ENCODE measurements at places on chromosomes 2 and 18. TPM values are rescaled to one million over a fixed set of nuclear protein-coding genes. Genes with fewer than 3 reads are reported as not detected.

GRCh38 chr18:41858761-41859555 is 96.1 kb upstream of the PIK3C3 start:
- no peaks in the 10 kb centered on the region for H3K36me3 ChIP-seq
- DNase-seq = no peak
- H3K27me3 ChIP-seq = no peaks in the 10 kb centered on the region
- no peak overlapping the region for H3K4me3 ChIP-seq
- no peak overlapping the region for H3K27ac ChIP-seq

DNA sequence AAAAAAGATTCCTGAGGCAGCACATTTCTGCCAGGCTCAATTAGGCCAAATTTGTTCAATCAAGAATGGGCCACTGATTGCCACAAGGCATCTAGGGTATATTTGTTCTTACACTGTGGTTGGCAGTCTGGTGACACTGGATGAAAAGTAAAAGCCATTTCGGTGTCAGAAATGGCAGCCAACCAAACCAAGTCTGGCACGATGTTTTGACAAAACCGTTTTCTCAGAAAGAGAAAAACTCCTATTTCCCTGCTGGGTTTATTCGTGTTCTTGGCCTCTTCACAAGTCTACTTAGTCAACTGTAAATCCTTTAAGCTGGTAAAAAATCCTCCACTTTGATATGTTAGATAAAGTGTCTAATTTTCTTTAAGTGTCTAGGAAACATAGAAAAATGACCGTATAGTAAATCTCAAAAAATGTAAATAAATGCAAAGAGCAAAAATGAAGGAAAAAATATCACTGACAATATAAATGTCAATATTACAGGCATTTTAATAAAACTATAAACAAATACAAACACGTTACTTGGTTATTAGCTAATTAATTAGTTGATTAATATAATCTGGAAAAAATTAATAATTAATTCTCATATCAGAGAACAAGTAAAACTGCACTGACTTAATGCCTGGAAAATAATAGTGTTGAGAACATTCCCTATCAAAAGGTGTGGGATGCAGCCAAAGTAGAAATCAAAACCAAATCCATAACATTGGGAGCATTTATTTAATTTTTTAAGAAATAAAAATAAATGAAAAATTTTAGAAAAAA is 182.0 kb upstream of the ZNF804A start:
- no peak overlapping the region for H3K4me3 ChIP-seq
- H3K27ac ChIP-seq = no peak overlapping the region
- no peaks in the 10 kb centered on the region for H3K4me1 ChIP-seq

DNA sequence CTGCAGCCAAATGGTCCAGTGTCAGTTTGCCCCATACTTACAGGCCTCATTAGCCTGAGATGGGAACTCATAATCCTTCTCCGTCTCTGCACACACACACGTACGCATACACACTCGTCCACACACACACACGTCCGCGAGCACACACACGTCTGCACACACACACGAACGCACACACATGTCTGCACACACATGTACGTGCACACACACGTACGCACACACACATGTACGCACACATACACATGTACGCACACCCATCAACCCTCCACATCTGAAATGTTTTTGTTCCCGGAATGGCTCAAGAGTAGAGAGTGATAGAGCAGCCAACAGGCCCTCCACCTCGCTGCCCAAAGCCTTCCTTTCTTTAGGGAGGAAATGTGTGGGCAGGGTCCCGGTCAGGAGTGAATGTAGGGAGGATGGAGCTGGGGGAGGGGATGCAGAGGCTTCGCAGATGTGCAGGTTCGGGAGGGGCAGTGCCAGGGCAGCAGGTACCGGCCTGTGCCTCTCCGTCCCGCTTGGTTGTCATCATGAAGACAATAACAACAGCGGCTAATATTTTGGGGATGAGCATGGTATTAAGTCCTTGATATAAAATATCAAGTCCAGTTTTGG is 52.7 kb downstream of the PTGR3 start:
- H3K36me3 ChIP-seq = no peaks in the 10 kb centered on the region
- no peak overlapping the region for H3K4me3 ChIP-seq
- no peak overlapping the region for H3K27ac ChIP-seq
- DNase-seq = no peak

- no peak overlapping the region for H3K4me3 ChIP-seq
- H3K27ac ChIP-seq = no peak overlapping the region
- no peaks in the 10 kb centered on the region for H3K4me1 ChIP-seq
- no peaks in the 10 kb centered on the region for H3K36me3 ChIP-seq
Measured at GRCh38 chr2:48941908-48942307, 186.4 kb upstream of the LHCGR start.

DNA sequence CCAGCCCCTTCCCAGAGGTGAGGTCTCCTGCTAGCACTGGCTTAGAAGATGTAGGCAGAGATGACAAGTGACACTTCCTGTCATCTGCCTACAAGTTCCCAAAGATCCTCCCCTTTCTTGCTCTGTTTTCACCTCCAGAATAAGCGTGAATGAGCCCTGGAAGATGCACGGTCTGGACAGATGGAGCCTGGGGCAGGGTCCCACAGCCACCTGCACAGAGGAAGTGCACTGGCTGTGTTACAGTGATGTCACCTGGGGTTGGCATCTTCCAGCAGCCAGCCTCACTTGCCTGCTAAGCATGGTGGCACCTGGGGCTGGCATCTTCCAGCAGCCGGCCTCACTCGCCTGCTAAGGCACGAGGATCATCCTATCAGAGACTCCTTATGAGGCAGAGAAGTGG is 32.3 kb downstream of the TMEM18 start:
- no peaks in the 10 kb centered on the region for H3K36me3 ChIP-seq
- H3K4me3 ChIP-seq = no peak overlapping the region
- H3K4me1 ChIP-seq = no peaks in the 10 kb centered on the region
- peaks cover 6% of the 10 kb centered on the region for H3K27me3 ChIP-seq

- DNase-seq = no peak
- H3K4me1 ChIP-seq = no peaks in the 10 kb centered on the region
- peak overlapping the region; percentile 26 for H3K27ac ChIP-seq
- H3K36me3 ChIP-seq = no peaks in the 10 kb centered on the region
Measured at GRCh38 chr2:46268196-46268595, 29.0 kb upstream of the EPAS1 start.

DNA sequence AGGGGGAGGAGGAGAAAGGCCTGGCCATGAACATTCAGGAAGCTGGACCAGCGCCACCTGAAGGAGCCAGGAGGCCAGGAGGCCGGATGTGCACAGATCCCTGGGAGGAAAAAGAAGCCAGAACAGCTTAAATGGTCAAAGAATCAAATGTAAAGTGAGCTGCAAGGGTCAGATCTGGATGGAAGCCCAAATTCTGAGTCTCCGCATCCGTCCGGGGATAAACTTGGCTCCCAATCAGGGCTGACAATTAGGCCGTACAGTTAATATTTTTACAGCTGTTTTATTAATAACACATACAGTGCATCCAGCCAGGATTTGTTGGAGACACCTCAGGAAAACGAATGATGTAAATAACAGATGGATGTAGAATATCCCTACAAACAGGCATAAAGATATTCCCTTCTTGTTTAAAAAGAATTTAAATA is 495.1 kb upstream of the TCF4 start:
- no peak for DNase-seq
- H3K27ac ChIP-seq = peak overlapping the region; percentile 13
- no peaks in the 10 kb centered on the region for H3K4me1 ChIP-seq

DNA sequence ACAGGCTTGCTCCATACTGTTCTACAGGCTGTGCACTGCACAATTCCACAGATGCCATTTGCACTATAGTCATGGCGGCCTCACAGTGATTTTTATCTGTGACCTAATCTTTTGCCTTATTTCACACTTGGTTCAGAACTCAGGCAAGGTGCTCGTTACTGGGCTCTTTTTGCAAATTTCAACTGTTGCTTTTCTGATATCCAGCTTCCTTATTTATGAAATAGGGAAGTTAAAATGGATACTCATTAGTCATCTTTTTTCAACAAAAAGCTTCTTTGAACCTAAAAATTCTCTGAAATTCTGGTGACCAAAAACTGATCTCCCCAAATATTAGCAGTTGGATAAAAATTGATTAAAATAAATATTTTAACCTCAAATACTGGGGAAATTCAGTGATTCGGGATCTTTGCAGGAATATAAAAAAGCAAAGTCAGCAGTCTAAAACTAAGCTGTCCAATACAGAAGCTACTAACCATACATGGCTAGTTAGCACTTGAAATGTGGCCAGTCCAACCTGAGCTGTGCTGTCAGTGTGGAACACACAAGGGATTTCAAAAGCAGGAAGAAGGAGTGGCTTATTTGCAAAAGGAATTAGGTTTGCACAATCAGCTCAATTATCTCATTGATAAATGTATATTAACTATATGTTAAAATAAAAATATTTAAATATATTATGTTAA is 134.4 kb downstream of the COL4A4 start:
- DNase-seq = no peak
- no peaks in the 10 kb centered on the region for H3K4me1 ChIP-seq
- H3K36me3 ChIP-seq = no peaks in the 10 kb centered on the region
- no peak overlapping the region for H3K27ac ChIP-seq
- H3K4me3 ChIP-seq = no peak overlapping the region

DNA sequence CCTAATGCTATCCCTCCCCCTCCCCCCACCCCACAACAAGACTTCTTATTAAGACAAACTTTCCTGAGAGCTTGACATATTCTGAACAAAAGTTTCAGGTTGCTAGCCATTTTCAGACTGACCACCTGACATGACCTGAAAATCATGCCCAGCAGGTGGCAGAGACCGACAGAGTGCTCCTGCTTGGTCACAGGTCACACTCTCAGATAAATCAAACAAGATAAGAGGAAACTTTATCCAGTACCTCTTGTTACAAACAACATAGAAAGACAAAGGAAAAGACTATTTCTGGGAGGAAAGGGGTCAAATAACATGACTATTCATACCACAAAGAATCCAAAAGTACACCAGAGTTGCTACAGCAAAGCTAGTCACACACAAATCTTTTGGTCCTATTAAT is 107.4 kb downstream of the TMEM200C start:
- H3K36me3 ChIP-seq = no peaks in the 10 kb centered on the region
- no peak for DNase-seq

- no peaks in the 10 kb centered on the region for H3K36me3 ChIP-seq
- no peaks in the 10 kb centered on the region for H3K4me1 ChIP-seq
- no peak overlapping the region for H3K4me3 ChIP-seq
- DNase-seq = no peak
- peak overlapping the region; percentile 9 for H3K27ac ChIP-seq
Measured at GRCh38 chr2:55887901-55888624, 35.5 kb downstream of the EFEMP1 start.

DNA sequence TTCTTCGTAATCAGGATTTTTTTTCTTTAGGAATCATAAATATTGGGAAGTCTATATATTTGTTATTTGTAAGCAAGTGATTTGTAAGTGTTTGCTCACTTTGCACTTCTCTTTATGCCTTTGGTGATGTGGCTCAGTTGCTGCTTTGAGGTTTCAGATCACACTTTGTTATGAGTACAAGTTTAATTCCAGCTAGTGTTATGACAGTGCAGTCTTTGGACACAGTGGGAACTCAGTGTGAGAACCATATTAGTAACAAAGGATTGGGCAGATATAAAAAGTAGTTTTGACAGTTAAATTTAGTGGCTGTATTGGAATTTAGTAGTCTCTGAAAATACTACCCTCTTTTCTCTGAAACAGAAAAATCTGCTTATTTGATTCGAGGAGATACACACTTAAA is 67.7 kb downstream of the ABI2 start:
- no peaks in the 10 kb centered on the region for H3K36me3 ChIP-seq
- no peak overlapping the region for H3K27ac ChIP-seq
- no peak overlapping the region for H3K4me3 ChIP-seq
- no peak for DNase-seq

DNA sequence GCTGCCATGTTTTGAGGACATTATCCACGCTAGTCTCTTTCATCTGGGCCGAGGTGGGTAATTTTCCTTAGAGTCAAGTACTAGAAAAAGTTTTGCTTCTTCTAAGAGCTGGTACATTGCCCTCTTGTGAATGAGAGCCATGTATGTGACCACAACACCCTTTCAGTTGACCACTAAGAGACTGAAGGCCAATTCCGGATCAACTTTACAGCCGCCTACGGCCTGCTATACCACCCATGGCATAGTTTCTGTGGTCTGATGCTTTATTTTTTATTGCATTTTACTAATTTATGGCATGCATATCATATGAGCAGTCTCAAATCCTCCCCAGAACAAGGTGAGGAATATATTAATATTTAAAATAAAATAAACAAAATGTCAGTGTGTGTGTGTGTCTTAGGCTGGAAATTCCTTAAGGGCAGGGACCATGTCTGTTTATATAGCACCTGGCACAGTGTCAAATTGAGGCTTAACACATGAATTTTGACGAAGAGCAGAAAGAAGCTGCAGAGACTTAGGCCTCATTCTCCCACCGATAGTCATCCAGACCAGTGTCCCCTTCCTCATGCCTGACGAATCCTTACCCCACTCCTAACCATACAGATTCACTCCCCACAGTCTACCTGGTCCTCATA is 35.4 kb downstream of the PSD4 start:
- DNase-seq = no peak
- H3K4me3 ChIP-seq = no peak overlapping the region
- no peak overlapping the region for H3K27ac ChIP-seq

DNA sequence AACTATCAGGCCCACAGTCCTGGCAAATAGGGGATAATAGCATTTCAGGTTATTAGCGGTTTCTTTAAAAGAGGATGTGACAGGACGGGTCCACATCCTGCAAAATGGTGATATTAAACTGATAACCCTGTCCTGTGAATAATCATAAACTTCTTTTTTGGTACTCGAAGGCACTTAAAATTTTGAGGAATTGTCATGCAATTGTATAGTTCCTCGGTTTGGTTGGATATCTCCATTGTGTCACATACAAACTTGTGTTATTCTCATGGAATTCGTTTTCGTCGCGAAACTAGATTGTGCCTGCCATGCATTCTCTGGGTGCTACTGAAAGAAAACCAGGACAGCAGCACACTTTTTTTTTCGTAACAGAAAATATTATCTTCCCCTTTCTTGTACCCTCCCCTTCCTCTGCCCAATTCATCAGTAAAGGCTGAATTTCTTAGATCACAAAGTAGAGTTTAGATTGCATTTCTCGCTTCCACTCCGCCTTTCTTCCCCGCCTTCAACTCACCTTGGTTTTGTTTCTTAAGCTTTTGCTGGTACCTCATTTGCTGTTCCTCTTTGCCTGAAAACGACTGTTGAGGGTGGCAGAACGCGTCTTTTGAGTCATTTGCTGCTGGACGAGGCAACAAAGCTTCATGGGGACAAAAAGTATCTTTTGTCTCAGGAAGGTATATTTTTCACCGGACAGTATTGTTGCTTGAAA is 1.3 kb downstream of the CERS6 start:
- peak overlapping the region; percentile 94 for H3K4me3 ChIP-seq
- no peaks in the 10 kb centered on the region for H3K27me3 ChIP-seq
- H3K27ac ChIP-seq = peak overlapping the region; percentile 84
- no peak for DNase-seq
- H3K36me3 ChIP-seq = no peaks in the 10 kb centered on the region

GRCh38 chr2:20103530-20103929 is 52.1 kb upstream of the LAPTM4A start:
- no peaks in the 10 kb centered on the region for H3K36me3 ChIP-seq
- no peak overlapping the region for H3K4me3 ChIP-seq
- H3K27me3 ChIP-seq = peaks cover 11% of the 10 kb centered on the region
- no peak for DNase-seq
- no peak overlapping the region for H3K27ac ChIP-seq
- H3K4me1 ChIP-seq = no peaks in the 10 kb centered on the region

The GALNT13 gene
- not detected for total RNA-seq

The ASIC4 gene
- not detected for total RNA-seq

Data from gastrocnemius medialis (tissue), 4 donors.